A172 (cell line): ENCODE measurements at places on chromosomes 11 and 22. TPM values are rescaled to one million over a fixed set of nuclear protein-coding genes. Genes with fewer than 3 reads are reported as not detected.
A peak's percentile ranks its signal among the peaks of the same experiment; 100 is the strongest.

DNA sequence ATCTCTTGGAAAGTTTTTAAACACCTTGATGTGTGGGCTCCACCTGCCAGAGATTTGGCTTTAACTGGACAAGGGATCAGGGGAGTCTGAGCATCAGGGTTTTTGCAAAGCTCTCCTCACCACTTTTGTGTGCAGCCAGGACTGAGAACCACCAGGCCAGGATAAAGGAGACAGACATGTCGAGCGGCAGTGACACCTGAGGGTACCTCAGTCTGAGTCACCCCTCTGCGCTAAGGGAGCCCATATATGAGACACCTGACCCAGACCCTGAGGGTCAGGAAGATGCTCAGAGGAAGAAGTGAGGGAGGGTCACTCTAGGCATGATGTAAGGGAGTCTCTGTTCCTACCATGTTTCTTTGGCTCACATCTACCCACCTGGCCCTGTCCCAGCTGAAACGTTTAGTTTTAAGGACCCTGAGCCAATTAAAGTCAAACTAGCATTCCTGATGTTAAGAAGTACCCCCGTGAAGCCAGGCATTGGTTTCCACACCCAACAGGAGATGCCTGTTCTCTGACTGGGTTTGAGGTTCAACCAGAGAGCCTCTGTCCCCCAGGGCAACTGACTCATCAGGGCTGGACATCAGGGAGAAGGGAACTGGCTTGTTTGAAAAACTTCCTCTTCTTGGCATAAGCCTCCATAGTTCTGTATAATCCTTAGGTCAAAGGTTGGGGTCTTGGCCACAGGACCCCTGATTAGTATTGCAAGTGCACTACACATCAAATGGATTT, 72.4 kb upstream of the BIRC3 start:
- peak; percentile 68 for DNase-seq

- DNase-seq: peak; percentile 23
These were observed 1.1 kb downstream of the CSTF3 start for GRCh38 chr11:33160136-33160535.

GRCh38 chr11:113664069-113664980, 41.8 kb downstream of the TMPRSS5 start:
- DNase-seq: peak; percentile 86

DNA sequence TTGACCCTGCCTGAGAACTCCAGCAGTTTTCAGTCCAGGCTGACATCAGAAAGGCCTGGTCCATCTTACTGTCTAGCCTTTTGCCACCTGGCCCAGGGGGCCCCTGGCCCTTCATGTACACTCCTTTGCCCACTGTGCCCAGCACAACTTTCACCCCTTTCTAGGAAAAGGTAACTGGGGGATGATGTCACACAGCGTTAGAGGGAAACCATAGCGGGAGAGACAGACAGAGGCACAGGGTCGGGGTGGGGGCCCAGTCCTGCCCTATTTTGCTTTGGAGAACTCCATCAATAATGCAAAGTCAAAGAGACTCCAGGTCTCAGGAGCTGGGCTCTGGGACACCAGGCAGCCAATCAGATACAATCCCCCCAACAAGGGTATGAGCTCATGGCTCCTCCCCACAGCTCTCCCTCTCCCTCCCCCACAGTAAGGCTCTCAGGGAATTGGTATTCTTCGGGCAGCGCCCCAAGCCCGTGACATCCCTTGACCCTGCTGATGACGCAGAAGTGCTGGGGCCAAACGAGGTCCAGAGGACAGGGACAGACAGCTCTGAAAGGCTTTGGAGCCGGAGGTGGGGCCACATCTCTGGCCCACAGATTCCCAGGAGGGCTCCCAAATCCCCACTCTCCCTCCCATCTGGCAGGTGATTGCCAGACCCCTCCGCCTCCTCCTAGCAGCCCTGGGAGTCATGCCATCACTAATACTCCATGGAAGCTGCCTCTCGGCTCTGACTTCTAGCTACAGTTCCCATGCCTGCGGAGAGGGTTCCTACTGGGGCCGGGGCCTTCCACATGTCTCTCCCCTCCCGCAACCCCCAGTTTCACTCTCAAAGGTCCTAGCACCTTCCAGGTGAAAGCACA, 5.9 kb downstream of the USP2 start:
- DNase-seq: no peak

DNA sequence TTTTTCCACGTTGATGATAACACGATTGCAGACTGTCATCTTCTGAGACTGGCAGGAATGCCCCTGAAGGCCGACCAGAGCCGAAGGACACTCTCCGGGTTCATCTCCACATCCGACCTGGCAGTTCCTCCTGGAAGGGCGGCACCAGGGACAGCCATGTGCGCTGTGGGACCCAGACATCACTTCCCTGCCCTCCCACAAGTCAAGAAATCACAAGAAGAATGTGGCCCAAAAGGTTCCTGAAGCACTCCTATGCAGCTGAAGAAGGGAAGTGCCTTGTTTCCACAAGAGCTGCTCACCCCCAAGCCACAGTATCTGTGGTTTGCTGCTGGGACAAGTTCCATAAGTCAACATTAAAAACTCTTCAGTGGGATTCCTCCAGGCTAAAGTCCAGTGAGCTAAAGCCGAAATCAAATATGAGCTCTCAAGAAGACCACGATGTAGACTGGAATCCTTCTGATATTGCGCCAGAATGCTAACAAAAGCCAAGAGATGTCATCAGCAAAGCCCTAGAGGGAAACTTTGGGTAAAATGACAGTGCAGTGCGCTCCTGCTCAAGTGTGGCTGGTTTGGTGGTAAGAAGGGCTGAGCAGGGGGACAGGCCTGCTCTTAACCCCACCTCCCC, 21.2 kb downstream of the PACSIN2 start:
- DNase-seq: no peak

GRCh38 chr22:35316751-35317150, 17.1 kb downstream of the TOM1 start:
- no peak for DNase-seq

DNA sequence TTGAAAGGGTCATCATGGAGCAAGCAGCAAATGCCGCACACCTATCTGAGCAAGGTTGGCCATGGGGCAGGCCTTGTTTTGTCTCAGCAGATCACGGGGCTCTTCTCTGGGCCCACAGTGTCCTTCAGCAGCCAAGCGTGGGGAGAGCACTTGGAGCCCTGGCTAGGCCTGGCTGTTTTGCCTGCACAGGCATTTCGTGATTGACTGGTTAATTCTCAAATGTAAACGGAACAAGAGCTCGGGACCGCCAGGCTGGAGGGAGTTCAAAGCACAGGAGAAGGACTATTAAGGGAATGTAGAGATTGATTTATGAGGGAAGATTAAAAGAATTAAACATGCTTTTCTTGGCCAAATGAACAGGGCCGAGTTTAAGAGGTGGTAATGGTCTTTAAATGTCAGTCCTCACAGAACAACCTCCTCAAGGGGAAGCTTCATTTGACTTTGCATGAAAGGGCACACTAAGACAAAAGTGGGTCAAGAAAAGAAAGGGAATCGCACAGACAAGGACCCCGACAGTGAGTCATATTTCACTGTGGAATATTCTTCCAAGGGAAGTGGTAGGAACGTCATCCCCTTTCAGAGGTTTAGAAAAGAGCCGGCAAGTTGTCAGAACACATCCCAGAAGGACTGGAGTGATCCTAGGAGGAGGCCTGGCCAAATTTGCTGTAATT, 20.7 kb downstream of the SPON1 start:
- DNase-seq: no peak

- peak; percentile 14 for DNase-seq
These were observed 1280.6 kb upstream of the CNTN5 start for GRCh38 chr11:97739932-97740800.

SMARCB1 gene
- 69.1 and 168 TPM in 2 replicates for total RNA-seq

NPTXR gene
- 1.9 and 2.7 TPM in 2 replicates for total RNA-seq

ENTHD1 gene
- not detected in 2 replicates for total RNA-seq
